Stimulated activated naive CD4-positive, alpha-beta T cell (primary cell): ENCODE measurements at places on chromosomes 1 and 21.

DNA sequence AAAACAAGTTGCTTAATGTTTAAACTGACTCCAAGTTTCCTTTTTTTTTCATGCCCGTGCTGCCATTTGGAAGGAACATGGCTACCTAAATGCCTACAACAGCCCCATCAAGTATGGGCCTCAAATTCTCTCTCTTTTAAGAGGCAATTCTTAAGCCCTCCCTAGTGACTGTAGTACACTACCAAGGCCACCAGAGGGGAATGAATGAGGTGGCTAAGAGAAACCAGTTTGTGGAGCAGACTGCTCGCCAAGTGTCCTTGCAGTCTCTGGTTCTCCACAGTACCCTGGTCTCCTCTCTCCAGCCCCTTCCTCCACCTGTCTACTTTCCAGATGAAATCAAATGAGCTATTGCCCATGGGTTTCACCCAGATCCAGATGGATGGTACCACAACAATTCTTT, 1809.6 kb downstream of the BRINP3 start:
- DNase-seq: no peak

- no peak for DNase-seq
These were observed 15.6 kb upstream of the DMBX1 start for GRCh38 chr1:46473991-46474390.

DNA sequence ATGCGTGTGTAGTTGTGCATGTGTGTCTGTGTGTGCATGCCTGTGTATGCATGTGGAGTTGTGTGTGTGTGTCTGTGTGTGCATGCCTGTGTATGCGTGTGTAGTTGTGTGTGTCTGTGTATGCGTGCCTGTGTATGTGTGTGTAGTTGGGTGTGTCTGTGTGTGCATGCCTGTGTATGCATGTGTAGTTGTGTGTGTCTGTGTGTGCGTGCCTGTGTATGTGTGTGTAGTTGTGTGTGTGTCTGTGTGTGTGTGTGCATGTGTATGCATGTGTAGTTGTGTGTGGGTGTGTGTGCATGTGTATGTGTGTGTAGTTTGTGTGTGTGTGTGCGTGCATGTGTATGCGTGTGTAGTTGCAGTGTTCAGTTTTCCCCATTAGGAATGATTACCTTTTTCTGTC, 162.0 kb downstream of the URB2 start:
- DNase-seq: no peak

GRCh38 chr1:41859686-41860085, 59.0 kb downstream of the HIVEP3 start:
- DNase-seq: no peak

DNA sequence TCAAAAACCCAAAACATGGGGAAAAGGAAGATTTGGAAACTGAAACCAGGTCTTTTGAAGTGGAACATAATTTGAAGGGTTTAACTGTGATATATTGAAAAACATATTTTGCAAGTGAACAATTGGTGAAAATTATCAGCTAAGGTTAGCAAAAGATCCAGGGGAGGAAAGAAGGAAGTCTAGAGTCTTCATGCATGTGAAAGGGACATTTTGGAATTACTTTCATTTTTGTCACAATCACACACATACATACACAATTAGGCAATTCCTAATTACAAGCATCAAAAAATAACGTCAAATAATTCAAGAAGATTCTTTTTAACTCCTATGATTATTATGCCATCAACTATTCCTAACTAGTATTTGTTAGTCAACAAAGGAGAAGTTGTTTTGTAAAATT, 64.7 kb upstream of the NFIA start:
- no peak for DNase-seq

- DNase-seq: no peak
These were observed 415.7 kb upstream of the ESRRG start for GRCh38 chr1:217138799-217139466.

GRCh38 chr1:18064534-18064933, 43.1 kb upstream of the IGSF21 start:
- no peak for DNase-seq

- no peak for DNase-seq
These were observed 152.9 kb upstream of the PTBP2 start for GRCh38 chr1:96568639-96569038.

- no peak for DNase-seq
These were observed 40.0 kb downstream of the COQ8A start for GRCh38 chr1:226980122-226980560.

DNA sequence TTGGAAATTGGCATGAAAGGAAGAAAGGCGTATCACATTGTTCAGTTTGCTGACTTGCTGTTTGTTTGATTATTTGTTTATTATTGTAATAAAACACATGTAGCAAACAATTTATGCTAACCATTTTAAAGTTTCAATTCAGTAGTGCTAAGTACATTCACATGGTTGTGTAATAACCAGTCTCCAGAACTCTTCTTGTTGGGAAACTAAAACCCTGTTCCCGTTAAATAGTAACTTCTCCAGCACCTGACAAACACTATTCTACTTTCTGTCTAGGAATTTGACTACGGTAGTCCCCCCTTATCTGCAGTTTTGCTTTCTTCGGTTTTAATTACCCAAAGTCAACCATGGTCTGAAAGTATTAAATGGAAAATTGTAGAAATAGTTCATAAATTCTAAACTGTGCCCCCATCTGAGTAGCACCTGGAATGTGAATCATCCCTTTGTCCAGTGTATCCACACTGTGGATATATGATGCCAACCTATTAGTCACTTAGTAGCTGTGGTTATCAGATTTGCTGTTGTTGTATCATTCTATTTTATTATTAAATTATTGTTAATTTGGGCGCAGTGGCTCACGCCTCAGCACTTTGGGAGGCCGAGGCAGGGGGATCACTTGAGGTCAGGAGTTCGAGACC, 5.5 kb downstream of the MORC3 start:
- DNase-seq: no peak

- DNase-seq: peak; percentile 73
These were observed 835 bp downstream of the PGM1 start for GRCh38 chr1:63593886-63594605.

- no peak for DNase-seq
These were observed 1.1 kb downstream of the UBE2J2 start for GRCh38 chr1:1272341-1273208.

DNA sequence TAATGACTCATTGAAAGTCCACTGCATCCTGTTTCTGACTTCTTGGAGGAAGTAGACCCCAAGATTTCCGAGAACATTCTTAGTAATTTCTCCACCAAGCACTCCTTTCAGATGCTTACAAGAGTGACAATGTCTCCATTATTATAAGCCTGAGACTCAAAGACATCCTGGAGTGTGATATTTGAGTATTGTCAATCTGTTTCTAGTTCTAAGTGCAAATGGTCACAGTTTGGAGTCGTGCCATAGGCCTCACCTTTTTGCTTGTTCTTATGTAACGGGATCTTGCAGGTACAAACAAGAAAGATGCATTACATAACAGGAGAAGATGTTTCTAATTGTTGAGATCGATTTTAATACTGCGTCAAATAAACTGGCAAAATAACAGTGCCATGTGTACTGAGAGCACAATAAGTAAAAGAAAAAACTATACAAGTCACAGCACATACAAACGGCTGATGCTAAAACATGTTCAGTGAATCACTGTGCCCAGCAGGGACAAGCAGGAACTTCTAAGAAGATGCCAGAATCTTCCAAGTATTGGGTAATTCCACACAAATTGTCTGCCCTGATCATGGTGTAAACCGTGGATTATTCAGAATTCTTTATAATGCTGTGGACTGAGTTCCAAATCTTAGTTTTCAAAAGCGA, 54.1 kb downstream of the CD2 start:
- DNase-seq: no peak

GRCh38 chr1:235642943-235643371, 6.6 kb downstream of the GNG4 start:
- DNase-seq: no peak

DNA sequence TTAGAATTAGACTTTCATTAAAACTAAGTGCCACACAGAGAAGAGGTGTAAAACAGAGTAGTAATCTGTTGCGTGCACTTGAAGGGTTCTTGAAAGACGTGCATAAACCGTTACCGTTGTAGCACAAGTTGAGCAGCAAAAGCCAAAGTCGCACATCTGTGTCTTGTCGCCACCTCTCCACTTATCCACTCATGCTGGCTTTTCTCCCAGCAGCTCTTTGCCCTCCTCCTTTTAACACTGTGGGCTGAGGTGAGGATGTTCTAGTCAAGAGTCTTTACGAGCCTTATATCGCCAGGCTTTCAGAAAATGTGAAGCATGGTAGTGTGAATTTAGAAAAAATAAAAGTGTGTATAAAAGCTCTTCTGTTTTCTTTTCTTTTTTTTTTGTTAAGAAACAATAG, 48.0 kb downstream of the NR5A2 start:
- no peak for DNase-seq

- no peak for DNase-seq
These were observed 23.8 kb downstream of the TGFBR3 start for GRCh38 chr1:91862120-91862519.

DNA sequence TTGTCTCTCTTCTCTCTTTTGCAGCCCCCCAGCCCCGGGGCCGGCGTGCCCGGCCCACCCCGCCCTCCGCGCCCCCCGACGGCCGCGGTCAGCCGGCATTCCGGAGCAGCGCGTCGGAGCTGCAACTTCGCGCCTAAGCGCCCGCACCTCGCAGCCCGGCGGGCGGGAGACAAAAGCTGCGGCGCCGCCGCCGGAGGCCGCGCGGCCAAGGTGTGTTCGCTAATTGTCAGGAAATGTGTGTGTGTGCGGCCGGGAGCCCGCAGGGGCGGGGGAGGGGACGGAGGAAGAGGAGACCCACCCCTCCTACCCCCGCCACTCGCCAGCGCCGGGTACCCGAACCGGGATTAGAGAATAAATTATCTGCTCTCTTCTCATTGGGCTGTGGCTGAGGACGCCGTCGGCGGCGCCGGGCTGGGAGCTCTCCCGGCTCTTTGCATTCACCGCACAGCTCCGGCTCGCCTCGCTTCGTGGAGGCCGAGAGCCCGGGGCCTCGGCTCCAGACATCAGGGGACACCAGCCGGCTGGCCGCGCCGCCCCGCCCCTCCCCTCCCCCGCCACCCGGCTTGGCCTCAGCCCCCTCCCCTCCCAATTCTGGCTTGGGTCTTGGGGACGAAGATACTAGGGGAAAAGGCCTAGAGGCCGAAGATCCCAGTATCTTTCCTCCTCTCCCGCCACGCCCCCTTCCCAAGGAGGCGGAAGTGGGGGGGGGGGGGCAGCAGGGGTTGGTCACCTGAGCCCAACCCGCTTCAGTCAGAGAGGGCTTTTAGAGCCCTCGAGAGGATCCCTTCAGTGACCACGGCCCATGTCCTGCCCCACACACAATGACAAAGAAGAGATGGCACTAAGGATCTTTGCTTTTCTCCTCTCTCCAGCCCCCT, 1.3 kb upstream of the BLACAT1 start:
- no peak for DNase-seq

DNA sequence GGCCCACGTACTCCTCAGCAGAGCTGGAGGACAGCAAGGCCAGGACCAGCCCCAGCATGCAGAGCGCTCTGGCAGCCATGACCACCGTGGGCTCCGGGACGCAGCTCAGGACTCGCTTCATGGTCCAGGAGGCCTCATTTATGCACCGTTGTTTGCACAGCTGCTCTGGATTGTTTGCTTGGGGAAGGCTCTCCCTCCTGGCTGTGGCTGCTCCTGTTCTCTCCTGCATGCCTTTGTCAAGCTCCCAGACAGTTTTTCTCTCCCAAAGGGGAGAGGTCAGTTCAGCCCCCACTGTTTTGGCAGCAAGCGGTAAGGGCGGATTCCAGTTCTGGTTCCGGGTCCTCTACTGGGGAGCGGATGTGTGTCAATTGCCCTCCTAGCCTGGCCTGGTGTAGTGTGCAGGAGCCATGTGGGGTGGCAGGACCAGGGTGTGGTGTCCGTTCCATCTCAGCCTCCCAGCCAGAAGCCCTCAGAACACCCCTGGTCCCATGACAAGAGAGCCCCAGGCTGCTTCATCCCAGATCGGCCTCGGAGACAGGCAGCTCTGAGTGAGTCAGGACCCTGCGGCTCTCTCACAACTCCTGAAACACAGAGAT, at the start of gene TFF3:
Gene TFF3, minus strand, starts transcription at position 114 of the 596 bp plus-strand sequence. Its CDS starts 35 bp downstream, at position 79.
- no peak for DNase-seq

GRCh38 chr1:17654519-17654918, 100.6 kb upstream of the ACTL8 start:
- DNase-seq: no peak

- no peak for DNase-seq
These were observed 26.3 kb downstream of the WDR4 start for GRCh38 chr21:42852925-42853570.

DNA sequence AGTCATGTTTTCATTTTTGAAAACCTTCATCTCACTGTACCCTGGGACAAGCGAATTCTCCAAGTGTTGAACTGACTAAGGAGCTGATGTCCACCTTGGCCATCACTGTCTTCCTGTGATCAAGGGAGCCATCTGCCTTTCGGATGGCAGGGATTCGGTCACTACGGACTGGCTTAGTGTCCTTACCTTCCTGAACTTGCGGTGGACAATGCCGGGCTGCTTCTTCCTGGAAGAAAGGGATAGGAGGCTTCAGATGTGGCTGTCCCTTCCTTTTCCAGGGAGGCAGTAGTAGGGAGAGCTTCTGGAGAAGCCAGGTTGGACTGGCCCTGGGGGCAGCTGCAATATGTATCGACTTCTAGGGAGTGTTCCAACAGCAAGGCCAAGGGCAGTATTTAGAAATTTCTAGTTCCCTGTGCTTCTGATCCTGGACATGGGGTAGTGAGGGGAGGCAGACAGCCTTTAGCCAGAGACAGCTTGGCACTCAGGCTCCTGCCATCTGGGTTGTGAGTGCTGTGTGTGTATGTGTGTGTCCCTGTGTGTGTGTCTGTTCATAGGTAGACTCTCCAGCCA, 114.6 kb downstream of the IER5 start:
- DNase-seq: no peak

- DNase-seq: no peak
These were observed at the start of gene KRTAP10-9 for GRCh38 chr21:44626673-44627143. Gene KRTAP10-9 (plus strand): TSS chr21:44627093. CDS start chr21:44627172, 79 bp downstream.

GRCh38 chr21:43190544-43190943, 21.7 kb downstream of the CRYAA start:
- no peak for DNase-seq

DNA sequence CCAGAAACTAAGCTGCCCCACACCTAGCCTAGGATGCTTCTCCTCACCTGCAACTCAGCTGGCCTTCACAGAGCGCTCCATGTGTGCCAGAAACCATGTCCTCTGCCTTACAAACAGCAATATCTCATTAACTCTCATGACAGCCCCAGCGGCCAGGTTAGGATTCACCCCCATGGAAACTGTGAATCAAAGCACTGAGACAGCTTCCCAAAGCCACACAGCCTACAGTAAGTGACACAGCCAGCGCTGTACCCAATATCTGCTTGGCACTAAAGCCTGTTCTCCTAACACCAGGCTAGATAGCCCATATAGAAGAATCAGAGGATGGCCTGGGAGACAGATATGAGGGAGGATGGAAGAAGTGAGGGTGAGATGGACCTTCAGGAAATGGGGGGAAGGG, 13.5 kb downstream of the KCNN3 start:
- no peak for DNase-seq
